NCI-H748 treated with DMSO at 0.1 percent for 48 hours (cell line): ENCODE measurements at places on chromosomes 2 and 18.
A peak's percentile ranks its signal among the peaks of the same experiment; 100 is the strongest.

GRCh38 chr2:53740170-53740569, 27.4 kb upstream of the CHAC2 start:
- no peak for DNase-seq

GRCh38 chr2:200054681-200055468, 99.5 kb downstream of the MAIP1 start:
- DNase-seq: no peak

- DNase-seq: no peak
Observed at GRCh38 chr18:39489431-39489830, 1923.8 kb upstream of the CELF4 start.

DNA sequence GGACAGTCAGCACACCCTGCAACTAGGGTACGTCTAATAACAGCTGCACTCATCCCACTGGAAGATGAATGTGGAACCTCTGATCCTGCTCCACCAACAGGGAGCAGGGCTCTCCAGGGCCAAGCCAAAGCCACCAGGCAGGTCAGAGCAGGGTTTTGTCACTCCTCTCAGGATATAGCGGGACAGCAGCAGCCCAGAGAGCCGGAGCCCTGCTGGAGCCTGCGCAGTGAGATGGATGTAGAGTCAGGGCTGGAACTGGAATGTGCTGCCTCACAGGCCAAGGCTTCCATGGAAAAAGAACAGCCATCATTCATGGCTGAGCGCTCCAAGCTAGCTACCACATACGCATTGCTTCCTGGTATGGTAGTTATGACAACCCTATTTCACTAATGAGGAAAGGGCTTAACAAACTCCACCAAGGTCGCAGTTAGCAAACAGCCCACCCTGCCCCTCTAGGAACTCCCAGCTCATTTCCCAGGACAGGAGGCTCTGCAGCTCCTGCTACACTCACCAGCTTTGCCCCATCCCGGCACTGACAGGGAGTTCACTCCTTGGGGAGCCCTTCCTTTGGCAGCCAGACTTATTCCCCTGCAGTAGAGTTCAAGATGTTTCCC, 85.2 kb downstream of the HS1BP3 start:
- DNase-seq: no peak

GRCh38 chr2:133362061-133362476, 206.2 kb downstream of the NCKAP5 start:
- no peak for DNase-seq

DNA sequence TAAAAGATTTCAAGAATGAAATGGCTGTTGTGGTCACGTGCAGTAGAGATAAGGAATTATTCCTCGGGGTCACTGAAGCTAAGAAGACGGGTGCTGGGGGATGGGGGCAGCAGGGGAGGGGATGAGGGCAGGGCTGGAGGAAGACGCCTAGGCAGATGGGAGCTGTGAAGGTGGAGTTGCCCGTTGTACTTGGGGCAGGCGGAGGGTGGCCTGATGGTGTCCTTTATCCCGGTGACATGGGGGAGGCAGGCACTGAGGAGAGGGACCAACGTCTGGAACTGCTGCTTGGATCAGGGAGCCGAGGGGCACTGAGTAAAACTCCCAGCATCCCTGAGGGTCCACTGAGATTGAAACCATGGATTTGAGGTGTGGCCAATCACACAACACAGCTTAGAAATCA, 64.9 kb downstream of the ZCCHC2 start:
- no peak for DNase-seq

DNA sequence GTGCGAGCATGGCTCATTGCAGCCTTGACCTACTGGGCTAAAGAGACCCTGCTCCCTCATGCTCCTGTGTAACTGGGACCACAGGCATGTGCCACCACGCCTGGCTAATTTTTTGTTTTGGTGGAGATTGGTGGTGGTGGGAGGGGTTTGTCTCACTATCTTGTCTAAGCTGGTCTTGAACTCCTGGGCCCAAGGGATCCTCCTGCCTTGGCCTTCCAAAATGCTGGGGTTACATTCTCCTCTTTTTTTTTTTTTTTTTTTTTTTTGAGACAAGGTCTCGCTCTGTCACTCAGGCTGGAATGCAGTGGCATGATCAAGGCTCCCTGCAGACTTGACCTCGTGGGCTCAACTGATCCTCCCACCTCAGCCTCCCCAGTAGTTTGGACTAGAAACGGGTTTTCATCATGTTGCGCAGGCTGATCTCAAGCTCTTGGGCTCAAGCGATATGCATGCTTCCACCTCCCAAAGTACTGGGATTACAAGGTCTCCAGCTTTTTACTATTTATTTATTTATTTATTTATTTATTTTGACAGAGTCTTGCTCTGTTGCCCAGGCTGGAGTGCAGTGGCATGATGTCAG, 238.3 kb downstream of the MYCN start:
- no peak for DNase-seq

- DNase-seq: peak; percentile 89
Observed at GRCh38 chr2:48452108-48452507, 77.8 kb upstream of the STON1 start.

- DNase-seq: no peak
Observed at GRCh38 chr2:211812587-211812986, 726.0 kb downstream of the ERBB4 start.

- no peak for DNase-seq
Observed at GRCh38 chr2:188132385-188132784, 159.3 kb upstream of the GULP1 start.
